NCI-H69 (cell line): ENCODE measurements at places on chromosomes 3 and 15.

DNA sequence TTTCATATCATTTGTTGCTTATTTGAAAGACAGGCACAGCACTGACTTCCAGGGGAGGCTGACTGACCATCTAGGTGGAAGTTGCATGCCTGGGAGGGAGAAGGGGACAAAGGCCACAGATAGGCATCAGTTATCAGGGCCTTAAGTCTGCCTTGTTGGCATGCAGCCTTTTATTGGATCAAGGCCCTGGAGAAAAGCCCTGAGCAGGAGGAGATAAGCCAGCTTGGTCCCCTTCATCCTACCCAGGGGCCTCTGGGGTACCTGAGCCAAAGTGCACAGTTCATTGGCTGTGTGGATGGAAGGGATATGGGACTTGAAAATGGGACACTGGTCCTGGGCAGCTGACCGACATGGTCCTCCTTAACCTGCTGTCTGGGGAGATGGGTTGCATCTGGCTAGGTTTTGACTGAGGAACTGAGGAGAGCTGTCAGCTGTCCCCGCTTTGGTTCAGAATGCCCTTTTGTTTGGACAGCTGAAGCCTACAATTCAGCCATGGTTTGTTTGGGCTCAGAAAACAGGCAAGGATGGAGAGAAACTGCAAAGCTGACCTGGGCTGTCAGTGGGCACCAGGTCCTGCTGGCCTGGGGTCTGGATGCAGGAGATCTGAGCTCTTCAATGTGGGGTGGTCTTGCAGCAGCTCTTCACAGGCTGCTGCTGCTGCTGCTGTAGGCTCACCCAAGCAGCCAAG lies 60.0 kb downstream of the FLNB start:
- peak; percentile 24 for DNase-seq

GRCh38 chr3:79872483-79872882 lies 104.7 kb upstream of the ROBO1 start:
- DNase-seq = no peak

DNA sequence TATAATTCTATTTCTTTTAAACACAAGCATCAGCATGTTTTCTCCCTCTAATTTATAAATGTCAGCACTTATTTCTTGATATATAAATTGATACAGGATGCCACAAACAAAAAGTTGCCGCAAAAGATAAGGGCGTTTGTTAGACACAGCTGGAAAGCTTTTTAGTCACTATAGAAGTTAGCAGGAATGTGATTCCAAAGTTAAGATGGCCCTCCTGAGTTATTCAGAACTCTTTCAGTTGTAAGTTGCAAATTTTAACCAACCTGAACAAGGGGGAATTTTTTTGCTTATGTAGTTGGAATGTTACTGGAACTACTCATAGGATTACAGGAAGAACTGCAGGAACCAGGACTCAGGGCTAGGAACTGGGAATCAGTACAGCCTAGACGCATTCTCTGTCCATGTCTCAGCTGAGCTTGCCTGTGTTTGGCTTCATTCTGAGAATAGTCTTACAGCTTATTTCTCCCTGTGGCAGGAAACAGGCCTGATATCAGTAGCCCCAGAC lies 166.3 kb downstream of the VGLL4 start:
- peak; percentile 80 for DNase-seq

DNA sequence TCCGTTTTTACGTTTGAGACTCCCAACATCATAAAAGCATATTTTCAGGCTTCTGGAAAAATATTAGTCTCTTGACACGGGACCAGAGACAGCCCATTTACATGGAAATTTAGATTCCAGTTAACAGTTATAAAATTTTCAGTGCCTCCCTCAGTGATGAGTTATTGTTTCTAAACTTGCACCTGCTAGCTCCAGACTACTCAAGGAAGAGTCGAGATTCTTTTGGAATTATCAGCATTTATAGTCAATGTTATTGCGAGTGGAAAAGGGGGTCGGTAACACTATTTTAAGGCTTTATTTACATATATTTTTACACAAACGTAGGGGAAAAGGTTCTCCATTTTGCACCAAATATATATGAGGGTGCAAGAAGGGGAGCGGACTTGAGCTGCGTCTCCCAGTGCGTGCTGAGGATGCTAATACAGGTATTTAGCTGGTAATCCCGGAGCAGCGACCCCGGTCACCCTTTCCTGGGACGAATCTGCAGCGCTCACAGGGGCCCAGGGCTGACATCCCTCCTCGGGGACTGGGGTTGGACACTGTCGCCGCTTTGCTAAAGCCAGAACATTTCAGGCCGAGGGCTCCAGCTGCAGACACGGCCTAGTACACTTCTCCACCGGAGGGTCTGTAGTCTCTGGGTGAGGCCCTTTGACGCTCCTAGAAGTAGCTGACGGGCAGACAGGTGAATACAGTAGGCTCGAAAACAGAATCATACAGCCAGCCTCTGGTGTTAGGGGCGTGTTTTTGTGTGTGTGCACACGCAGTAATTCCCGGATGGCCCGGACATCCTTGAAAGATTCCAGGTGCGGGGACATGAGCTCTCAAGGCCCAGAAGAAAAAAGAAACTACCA lies 729 bp upstream of the ZBTB11 start:
- no peak for DNase-seq

- no peak for DNase-seq
These were observed 158.6 kb downstream of the XXYLT1 start for GRCh38 chr3:195112361-195112791.

- DNase-seq = no peak
These were observed 113.5 kb downstream of the CBLB start for GRCh38 chr3:105755121-105755886.

- DNase-seq = no peak
These were observed 1.3 kb downstream of the RBPMS2 start for GRCh38 chr15:64774037-64774628.

- no peak for DNase-seq
These were observed 128.9 kb upstream of the CFAP20DC start for GRCh38 chr3:59178698-59179097.

GRCh38 chr3:256501-256900 lies 59.9 kb downstream of the CHL1 start:
- no peak for DNase-seq

- peak; percentile 35 for DNase-seq
These were observed 25.0 kb upstream of the PLA2G4D start for GRCh38 chr15:42119446-42119760.

DNA sequence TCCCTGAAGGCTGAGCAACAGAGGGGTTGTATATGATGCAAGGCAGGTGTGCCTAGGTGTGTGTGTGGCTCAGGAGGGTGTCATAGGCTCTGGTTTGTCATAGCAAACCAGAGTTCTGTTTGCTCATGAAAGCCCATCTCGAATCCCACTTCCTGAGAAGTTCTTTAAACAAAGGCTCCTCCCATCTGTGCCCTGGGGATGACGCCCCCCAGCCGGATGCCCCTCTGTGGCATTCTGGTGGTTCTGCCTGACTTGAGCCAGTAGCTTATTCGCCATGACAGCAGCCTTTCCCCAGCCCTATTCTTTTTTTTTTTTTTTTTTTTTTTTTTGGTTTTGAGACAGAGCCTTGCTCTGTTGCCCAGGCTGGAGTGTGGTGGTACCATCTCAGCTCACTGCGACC lies 45.4 kb downstream of the PDIA5 start:
- DNase-seq = no peak

DNA sequence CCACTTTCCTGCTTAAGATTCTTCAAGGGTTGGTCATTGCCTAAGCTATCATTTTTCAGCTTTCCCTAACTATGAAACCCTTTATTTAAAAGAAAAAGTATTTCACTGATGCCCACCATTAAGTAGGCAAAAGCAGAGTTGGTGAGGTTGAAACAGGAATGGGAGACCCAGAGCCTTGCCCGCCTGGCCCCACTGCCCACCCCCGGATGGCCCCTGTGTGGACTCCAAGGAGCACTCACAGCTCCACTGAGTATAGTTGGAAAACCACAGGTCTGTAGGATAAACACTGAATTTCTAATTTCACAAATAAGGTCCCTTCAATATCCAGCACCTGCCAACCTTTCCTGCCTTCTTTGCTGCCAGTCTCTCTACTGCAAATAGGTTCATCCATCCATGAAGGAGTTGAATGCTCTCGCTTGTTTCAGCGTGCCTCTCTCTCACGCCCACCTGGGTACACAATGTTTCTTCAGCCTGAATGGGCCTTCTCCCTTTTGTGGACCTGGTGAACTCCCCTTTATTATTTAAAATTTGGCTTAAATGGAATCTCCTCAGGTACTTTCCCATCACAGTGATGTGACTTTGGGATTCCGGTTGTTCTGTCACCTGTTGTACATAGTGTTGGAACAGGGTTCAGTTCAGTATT lies 8.7 kb upstream of the ACAP2 start:
- DNase-seq = peak; percentile 96

GRCh38 chr3:114741066-114741465 lies 406.0 kb downstream of the ZBTB20 start:
- no peak for DNase-seq

GRCh38 chr3:17518189-17519059 lies 224.0 kb downstream of the TBC1D5 start:
- peak; percentile 90 for DNase-seq

DNA sequence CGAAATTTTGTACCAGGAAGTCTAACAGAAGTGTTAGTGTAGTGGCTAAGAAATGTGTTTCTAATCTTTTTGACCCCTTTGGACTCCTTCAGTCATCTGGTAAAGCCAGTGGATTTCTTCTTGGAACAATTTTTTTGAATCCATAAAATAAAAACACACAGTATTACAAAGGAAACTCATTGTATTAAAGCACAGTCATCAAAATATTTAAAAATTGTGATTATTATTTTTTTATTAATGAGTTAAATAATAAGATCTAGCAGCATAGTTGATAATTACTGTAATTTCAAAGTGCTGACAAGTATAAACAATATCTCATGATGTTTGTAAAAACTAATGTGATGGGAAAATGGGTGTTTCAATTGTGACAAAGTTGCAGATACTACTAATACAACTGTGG lies 72.2 kb upstream of the LRRC3B start:
- no peak for DNase-seq
